ENCODE measurements at places on chromosomes 4 and X.

GRCh38 chrX:29447867-29448266 lies 767.5 kb upstream of the MAGEB2 start:
- DNase-seq = no peak

GRCh38 chr4:102757681-102758080 lies 3.1 kb downstream of the MANBA start:
- no peak for DNase-seq

DNA sequence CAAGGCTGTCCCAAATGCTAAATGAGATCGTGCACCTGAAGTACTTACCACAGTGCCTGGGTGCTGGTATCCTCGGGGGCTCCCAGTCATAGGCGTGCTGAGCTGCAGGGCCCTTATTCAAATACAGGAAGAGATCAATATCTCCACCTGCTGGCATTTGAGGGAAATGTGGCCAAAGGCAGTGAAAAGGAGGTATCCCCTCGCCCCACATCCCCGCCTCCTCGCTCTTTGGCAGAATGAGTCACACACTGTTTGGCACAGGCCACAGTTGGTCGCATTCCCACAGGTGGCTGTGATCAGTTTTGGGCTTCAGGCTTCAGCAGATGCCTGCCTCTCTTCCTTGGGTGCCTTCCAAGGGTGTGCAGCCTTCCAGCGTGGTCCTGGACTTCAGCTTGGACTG lies 28.4 kb downstream of the ZNF185 start:
- peak; percentile 41 for DNase-seq

DNA sequence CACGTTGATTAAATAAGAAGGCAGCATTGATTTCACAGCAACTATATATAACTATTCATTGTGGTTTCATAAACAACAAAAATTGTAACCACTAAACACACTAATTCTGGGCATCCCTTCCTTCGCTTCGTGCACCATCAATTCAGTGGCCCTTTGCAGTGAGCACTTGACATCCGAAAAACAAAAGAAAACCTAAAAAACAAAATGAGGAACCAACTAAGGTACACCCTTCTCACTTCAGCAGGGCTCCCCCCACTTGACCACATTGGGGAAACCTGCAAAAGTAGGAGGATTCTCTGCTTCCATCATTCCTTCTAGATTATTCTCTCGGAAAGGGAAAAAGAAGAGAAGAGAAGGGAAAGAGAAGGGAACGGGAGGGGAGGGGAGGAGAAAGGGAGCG lies 28.3 kb downstream of the NBDY start:
- DNase-seq = no peak

GRCh38 chrX:18714910-18715309 lies 7.5 kb downstream of the PPEF1 start:
- DNase-seq = no peak

- no peak for DNase-seq
Measured at GRCh38 chr4:80179637-80180161, 17.6 kb upstream of the PRDM8 start.

DNA sequence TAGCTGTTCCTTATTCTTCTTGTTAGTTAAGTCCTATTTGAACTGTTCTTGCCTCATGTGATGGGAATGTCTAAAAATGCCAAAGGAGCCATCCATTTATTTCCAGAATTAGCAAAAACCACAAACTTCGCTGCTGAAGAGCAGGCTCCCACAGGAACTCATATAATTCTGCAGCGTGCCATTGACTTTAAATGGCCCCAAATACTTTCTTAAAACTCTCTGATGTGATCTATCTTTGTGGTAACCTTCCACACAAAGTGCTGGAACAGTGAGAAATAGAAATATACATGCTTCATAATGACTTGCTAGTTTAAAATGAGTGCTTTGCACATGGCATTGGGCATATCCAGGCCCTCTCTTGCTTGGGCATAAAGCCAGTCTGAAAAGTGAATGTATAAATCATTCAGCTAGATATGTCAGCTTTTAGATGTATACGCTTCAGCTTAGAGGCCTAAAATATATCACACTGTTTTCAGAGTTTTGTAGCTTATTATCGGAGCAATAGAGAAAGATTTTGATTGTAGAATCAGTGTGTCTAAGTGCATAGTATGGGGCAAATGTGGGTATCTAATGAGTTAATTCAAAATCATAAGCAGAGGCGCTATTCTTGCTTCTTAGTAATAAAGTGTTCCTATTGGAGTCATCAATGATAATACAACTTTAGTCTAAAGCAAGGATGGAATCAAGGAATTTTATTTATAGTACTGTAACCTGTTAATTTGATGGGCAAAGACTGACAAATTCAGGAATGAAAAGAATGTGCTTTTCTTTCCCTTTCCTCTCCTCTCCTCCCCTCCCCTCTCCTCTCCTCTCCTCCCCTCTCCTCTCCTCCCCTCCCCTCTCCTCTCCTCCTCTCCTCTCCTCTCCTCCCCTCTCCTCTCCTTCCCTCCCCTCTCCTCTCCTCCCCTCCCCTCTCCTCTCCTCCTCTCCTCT lies 392.2 kb upstream of the ZFP42 start:
- DNase-seq = no peak

DNA sequence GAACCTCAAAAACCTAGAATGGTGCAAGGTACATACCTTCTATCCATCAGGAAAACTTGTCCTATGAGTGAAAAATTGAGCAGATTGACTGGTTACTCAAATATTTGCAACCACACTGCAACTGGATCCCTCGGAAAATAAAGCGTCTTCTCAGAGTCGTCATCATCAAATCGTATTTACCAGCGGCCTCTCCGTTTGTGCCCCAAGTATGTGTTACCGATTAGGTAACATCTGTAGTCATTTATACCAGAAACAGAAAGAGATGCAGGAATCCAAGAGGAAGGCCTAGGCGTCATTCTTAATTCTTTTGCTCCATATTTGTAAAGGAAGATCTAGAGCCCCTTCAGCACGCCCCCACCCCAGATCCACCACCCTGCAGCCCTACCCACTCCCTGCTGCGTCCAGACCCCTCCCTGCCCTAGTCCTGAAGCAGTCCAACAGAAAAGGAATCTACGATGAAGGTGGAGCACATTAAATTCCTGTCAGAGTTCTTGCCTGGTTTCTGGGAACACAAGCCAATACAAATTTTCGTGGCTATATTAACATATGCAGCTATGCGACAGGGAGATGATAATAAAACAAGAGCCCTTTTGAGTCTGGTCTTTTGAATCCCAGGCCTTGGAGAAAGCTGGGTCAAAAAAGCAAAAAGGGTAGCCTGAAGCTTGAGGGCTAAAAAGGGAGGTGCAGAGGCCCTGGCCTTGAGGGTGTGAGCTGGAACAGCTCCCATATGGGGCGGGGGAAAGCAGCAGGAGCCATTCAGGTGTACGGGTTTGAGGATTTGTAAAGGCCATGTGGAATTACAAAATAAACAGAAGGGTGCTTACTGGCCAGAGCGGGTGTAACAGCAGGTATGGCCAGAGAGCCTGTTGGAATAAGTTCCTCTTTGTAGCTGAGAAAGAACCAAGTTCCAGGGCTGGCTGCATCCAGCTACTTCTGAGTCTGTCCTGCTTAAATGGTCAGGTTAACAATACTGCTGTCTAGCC lies 77.0 kb downstream of the ZNF827 start:
- no peak for DNase-seq

- DNase-seq = no peak
Measured at GRCh38 chrX:71118985-71119535, 664 bp downstream of the MED12 start.

DNA sequence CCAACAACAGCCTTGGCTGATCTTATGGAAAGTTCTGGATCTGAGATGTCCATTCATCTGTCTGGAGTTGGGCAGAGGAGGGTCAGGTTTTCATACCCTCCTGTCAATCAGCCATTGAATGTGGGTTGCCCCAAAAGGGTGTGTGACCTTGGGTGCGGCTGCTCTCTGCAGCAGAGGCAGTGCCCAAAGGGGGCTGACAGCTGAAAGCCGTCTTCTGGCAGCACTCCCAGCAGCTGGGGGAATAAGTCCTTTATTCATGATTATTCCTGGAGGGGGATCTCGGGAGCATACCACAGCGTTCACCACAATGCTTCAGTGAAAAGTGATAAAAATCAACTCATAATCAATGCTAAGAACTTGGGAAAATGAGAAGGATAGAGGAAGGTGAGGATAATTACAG lies 54.7 kb downstream of the OTC start:
- DNase-seq = no peak

All from stimulated activated CD4-positive, alpha-beta T cell treated with anti-CD3 and anti-CD28 coated beads, Interleukin-4, amount 100 ng/mL, for 1 hour (primary cell).